ENCODE measurements at places on chromosomes 5 and 9.
A peak's percentile ranks its signal among the peaks of the same experiment; 100 is the strongest.

- no peak for DNase-seq
Measured at GRCh38 chr5:3194684-3195083, 400.9 kb upstream of the IRX1 start.

DNA sequence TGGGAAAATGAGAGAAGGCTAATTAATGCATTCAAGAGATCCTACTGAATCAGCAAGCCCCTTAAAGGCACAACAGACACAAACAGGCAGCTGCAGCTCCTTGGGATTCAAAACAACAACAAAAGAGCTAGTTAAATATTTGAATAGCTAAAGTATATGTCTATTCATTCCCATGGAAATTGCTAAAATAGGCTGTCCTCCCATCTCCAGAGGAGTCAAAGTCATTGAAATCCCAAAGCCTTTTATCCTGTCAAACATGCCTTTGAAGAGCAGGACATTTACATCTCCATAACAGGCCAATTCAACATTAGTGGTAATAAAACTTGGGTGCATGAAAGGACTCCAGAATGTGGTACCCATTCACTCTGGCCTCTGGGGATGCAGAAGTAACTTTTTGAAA is 177.4 kb downstream of the NTRK2 start:
- DNase-seq: no peak

GRCh38 chr5:80122579-80122978 is 87.4 kb downstream of the THBS4 start:
- DNase-seq: peak; percentile 57

DNA sequence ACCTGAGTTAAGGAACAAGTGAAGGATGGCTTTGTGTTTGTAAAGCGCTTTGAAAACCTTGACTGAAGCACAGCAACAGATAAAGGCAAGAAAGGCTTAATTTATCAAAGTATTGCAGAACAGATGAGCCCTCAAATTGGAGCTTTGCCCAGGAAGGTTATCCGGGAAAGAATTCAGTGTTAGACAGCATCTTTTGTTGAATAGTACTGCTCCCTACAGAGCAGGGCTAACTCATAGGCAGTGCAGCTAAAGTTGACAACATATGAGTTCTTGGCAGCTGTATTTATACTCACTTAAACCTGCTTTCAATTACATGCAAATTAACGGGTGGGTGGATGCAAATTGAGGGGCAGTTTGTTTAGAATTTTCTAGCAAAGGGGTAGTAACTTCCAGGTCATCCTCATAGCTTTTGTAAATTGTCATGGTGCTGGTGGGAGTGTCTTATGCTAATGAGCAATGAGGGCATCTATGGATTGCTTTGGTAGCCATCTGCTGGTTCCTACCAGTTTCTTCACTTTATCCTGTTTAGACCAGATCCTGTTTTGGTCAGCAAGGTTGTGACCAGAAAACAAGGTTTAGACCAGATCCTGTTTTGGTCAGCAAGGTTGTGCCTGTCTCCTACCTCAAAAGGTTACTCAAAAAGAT is 105.8 kb downstream of the GDA start:
- no peak for DNase-seq
